Lower lobe of right lung (tissue), 2 donors: ENCODE measurements at places on chromosomes 2 and 18. TPM values are rescaled to one million over a fixed set of nuclear protein-coding genes. Genes with fewer than 3 reads are reported as not detected.
A peak's percentile ranks its signal among the peaks of the same experiment; 100 is the strongest.

- no peaks in the 10 kb centered on the region for H3K36me3 ChIP-seq
- no peaks in the 10 kb centered on the region for H3K27me3 ChIP-seq
- H3K4me3 ChIP-seq = no peak overlapping the region
- peaks cover 12% of the 10 kb centered on the region for H3K4me1 ChIP-seq
Measured at GRCh38 chr2:235414422-235414821, 79.4 kb upstream of the AGAP1 start.

- H3K27me3 ChIP-seq = no peaks in the 10 kb centered on the region
- no peak overlapping the region for H3K27ac ChIP-seq
- H3K4me1 ChIP-seq = no peaks in the 10 kb centered on the region
- no peaks in the 10 kb centered on the region for H3K36me3 ChIP-seq
Measured at GRCh38 chr2:65885266-65885665, 452.9 kb upstream of the SPRED2 start.

- H3K4me3 ChIP-seq = no peak overlapping the region
- H3K4me1 ChIP-seq = no peaks in the 10 kb centered on the region
Measured at GRCh38 chr2:150716186-150716585, 228.7 kb upstream of the RND3 start.

Gene PROKR1
- not detected for total RNA-seq

GRCh38 chr18:23350188-23350587, 102.9 kb upstream of the RIOK3 start:
- H3K27ac ChIP-seq = no peak overlapping the region
- no peaks in the 10 kb centered on the region for H3K4me1 ChIP-seq
- no peaks in the 10 kb centered on the region for H3K36me3 ChIP-seq
- no peaks in the 10 kb centered on the region for H3K27me3 ChIP-seq
- H3K4me3 ChIP-seq = no peak overlapping the region

Gene SNORC
- 0.53 TPM for total RNA-seq

Gene SLC1A4
- 9.7 TPM for total RNA-seq

DNA sequence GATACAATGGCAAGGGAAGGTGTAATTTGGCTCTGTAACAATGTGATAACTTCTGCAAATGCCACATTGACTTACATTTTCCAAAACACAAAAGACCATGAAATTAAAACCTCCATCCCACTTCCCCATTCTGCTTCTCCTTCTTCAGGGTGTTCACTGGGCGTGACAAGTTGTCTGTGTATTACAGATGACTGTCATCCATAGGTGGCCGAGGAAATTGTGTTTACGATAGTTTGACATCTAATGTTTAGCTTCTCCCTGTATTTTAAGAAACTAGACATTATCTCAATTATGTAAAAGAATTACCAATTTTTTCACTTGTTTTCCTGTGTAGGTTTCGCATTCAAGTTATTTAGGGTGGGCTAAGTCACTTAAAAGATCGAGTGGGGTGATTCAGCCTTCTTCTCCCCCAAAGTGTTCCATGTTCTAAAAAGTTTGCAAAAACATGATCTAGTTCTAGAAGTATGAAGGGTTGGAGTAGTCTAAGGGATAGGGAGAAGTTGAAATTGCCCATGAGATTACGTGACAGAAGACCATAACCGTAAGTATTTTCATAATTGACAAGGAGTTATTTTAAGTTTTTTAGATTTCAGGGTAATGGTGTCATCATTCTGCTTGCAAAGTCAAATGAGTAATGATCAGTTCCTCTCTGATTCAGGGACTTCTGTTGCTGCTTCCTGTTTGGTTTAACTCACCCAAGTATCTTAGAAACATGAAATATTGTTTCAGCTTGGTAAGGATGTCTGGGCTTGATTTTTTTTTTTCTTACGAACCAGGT, 25.2 kb upstream of the CYTIP start:
- no peaks in the 10 kb centered on the region for H3K36me3 ChIP-seq
- H3K4me3 ChIP-seq = peak overlapping the region; percentile 20
- DNase-seq = no peak
- peak overlapping the region; percentile 83 for H3K27ac ChIP-seq

GRCh38 chr2:69807821-69808540, 21.5 kb upstream of the GMCL1 start:
- H3K27ac ChIP-seq = no peak overlapping the region
- no peaks in the 10 kb centered on the region for H3K27me3 ChIP-seq
- no peak for DNase-seq
- no peak overlapping the region for H3K4me3 ChIP-seq
- peaks cover 88% of the 10 kb centered on the region for H3K36me3 ChIP-seq

Gene COLEC11
- total RNA-seq = 0.30 TPM

GRCh38 chr2:162720559-162721271, 117.9 kb downstream of the KCNH7 start:
- H3K4me1 ChIP-seq = no peaks in the 10 kb centered on the region
- no peak overlapping the region for H3K27ac ChIP-seq
- DNase-seq = no peak

Gene HOXD12
- not detected for total RNA-seq

GRCh38 chr2:65767946-65768345, 335.5 kb upstream of the SPRED2 start:
- DNase-seq = no peak
- H3K4me3 ChIP-seq = no peak overlapping the region
- H3K27ac ChIP-seq = no peak overlapping the region
- no peaks in the 10 kb centered on the region for H3K36me3 ChIP-seq
- H3K27me3 ChIP-seq = no peaks in the 10 kb centered on the region

DNA sequence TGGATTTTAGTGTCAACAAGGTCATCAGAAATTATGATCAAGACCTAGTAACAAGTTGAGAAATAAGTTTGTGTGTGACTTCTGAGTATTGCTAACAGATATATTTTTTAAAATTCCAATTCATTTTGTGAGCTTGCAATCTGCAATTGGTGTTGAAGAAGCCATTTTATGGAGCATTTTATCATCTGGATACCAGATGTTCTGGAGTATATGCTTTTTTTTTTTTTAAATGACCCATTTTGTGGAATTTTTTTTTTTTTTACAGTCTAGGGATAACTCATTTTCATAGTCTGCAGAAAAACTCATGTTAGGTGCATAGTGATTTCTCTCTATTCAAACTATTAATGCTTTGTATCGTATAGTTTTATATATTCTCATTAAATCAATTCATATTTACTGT, 12.6 kb downstream of the QPCT start:
- no peaks in the 10 kb centered on the region for H3K4me1 ChIP-seq
- no peak overlapping the region for H3K27ac ChIP-seq
- no peaks in the 10 kb centered on the region for H3K36me3 ChIP-seq
- no peak overlapping the region for H3K4me3 ChIP-seq

DNA sequence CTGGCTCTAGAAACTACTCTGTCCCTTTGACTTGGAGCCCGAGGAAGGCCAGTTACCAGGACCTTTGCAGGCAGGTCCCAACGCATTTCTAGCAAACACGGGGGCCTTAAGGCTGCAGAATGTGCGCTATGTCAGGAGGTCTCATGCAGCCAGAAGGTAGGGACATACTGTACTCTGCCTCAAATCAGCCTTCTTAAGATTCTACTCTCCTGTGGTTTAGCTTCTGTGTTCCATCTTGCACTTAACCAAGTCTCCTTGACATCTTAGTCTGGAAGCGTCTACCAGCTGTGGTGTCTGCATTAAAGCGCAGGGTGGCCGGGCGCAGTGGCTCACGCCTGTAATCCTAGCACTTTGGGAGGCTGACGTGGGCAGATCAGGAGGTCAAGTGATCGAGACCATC, 65.5 kb downstream of the STEAP3 start:
- no peak overlapping the region for H3K4me3 ChIP-seq
- no peaks in the 10 kb centered on the region for H3K36me3 ChIP-seq
- no peak overlapping the region for H3K27ac ChIP-seq
- peaks cover 6% of the 10 kb centered on the region for H3K4me1 ChIP-seq

Gene IL37
- total RNA-seq = not detected

GRCh38 chr2:177063331-177063730, 149.3 kb upstream of the HNRNPA3 start:
- H3K27me3 ChIP-seq = no peaks in the 10 kb centered on the region
- H3K36me3 ChIP-seq = no peaks in the 10 kb centered on the region
- no peak for DNase-seq
- H3K27ac ChIP-seq = no peak overlapping the region
- H3K4me1 ChIP-seq = no peaks in the 10 kb centered on the region

DNA sequence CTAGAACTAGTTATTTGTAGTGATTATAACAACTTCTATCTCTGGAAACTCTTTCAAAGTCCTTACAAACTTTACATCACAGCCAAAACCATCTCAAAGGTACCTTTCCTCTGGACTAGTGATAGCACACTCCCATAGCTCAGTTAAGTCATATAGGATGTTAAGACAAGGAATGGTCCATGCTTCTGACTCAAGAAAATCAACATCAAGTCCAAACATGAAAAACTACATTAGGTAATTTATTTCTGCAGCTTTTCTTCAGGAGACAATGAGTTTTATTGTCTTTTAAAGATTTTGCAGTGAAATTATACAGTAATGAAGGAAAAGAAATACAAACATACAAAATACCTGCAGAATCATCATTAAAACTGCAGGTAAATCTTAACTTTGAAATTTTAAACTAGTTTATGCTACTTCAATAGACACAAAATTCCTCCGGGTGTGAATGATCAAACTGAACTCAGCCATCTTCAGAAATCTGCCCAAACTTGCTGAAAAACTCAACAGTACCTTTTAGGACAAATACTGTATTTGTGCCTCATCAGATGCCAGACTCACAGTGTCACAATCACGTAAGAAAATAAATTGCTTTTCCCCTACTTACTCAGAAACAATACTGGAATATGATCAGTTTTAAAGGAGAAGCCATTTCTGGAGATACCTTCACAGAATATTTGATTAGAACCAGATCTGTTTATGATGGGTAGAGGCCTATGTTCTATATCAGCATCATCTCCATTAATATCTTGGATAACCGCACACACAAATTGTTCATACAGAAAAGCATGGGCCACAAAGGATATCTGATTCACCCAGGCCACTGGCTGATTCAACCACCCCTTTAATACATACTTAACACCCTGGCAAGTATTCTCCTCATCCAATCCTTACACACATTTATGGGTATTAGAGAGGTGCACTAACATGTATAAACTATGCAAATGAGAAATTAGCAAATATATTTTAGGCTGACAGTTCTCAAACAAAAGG, 2.6 kb downstream of the TMEM131 start:
- H3K36me3 ChIP-seq = no peaks in the 10 kb centered on the region
- H3K4me3 ChIP-seq = peak overlapping the region; percentile 82
- H3K4me1 ChIP-seq = peaks cover 54% of the 10 kb centered on the region
- no peak overlapping the region for H3K27ac ChIP-seq
- no peaks in the 10 kb centered on the region for H3K27me3 ChIP-seq

DNA sequence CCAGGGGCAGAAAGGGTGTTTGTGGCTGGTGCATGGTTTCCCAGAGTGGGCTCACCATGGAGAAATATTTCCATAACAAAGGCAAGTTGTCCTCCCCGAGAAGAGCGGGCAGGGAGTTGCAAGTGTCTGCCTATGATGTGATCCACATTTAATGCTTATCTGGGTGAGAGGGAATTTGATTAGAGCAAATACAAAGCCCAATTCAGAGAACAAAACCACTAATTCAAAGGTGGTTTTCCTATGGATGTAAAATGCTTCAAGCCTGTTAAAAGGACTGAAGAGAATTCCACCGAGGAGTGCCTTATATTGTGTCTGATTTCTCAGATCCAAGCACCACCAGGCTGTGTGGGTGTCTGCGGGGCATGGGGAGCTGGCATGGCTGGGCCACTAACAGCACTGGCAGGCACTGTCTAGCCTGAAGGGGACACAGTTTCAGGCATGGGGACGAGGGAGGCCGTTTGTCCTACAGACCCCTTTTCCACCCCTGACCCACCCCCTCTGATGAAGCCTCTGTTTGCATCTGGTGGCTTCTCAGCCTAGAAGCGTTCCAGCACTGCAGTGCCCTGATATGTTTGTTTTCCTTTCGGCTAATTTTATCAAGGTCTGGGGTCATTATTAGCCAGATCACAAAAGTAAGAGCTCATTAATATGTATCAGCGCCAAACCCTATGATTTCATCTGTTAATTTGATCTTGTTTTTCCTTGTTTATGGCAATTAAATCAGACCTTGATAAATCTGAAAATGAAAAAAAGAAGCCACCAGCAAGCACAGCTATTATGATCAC, 357.3 kb downstream of the HRH4 start:
- no peak for DNase-seq
- H3K36me3 ChIP-seq = no peaks in the 10 kb centered on the region
- H3K27ac ChIP-seq = no peak overlapping the region
- H3K4me1 ChIP-seq = no peaks in the 10 kb centered on the region
- no peaks in the 10 kb centered on the region for H3K27me3 ChIP-seq
